ENCODE measurements at places on chromosomes 13 and 19.

GRCh38 chr13:39531646-39532045 is 71.3 kb downstream of the LHFPL6 start:
- DNase-seq: no peak

GRCh38 chr13:27663947-27664346 is 42.3 kb downstream of the POLR1D start:
- DNase-seq: no peak

GRCh38 chr13:109394311-109394988 is 391.9 kb downstream of the IRS2 start:
- DNase-seq: no peak

DNA sequence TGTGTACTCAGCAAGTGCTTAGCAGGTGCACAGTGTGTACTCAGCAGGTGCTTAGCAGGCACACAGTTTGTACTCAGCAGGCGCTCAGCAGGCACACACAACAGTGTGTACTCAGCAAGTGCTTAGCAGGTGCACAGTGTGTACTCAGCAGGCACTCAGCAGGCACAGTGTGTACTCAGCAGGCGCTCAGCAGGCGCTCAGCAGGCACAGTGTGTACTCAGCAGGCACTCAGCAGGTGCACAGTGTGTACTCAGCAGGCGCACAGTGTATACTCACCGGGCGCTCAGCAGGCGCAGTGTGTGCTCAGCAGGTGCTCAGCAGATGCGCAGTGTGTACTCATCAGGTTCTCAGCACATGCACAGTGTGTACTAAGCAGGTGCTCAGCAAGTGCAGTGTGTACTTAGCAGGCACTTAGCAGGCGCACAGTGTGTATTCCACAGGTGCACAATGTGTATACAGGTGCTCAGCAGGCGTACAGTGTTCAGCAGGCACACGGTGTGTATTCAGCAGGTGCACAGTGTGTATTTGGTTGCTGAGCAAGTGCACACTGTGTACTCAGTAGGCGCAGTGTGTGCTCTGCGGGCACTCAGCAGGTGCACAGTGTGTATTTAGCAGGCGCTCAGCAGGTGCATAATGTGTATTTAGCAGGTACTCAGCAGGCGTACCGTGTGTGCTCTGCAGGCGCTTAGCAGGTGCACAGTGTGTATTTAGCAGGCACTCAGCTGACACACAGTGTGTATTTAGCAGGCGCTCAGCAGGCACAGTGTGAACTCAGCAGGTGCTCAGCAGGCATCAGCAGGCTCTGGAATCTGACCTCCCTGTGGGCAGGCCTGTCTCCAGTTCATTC is 15.1 kb downstream of the CRTC1 start:
- DNase-seq: no peak

- no peak for DNase-seq
These were observed 108.7 kb downstream of the DPF1 start for GRCh38 chr19:38115271-38115802.

Measured in stimulated activated CD4-positive, alpha-beta T cell treated with anti-CD3 and anti-CD28 coated beads, TNF-alpha, amount 100 ng/mL, for 1 hour (primary cell).